NCI-H2029 treated with DMSO at 0.1 percent for 48 hours (cell line): ENCODE measurements at places on chromosomes 16 and 17.

- no peak for DNase-seq
Measured at GRCh38 chr17:17718251-17718650, 37.0 kb downstream of the RAI1 start.

- DNase-seq, result no peak
Measured at GRCh38 chr16:64910356-64910755, 211.5 kb downstream of the CDH11 start.

GRCh38 chr17:44910231-44911106, 4.8 kb downstream of the GFAP start:
- DNase-seq, result no peak

DNA sequence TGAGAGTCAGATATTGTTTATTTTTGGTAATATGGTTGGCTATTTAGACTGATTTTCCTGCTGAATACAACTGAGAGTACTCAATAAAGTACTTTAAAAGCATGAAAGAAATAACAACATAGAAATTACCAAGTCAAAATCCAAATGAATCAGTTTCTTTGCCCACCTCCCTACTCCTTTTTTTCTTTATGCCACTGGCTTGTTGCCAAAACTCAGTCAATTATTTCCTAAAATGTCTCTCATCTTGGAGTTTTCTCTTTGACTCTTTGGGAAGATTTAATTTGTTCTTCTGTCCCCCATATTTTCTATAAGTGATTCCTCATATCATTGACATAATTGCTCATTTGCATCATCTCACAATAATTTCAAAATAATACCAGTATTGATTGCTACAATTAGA, 2.6 kb upstream of the OMG start:
- no peak for DNase-seq

DNA sequence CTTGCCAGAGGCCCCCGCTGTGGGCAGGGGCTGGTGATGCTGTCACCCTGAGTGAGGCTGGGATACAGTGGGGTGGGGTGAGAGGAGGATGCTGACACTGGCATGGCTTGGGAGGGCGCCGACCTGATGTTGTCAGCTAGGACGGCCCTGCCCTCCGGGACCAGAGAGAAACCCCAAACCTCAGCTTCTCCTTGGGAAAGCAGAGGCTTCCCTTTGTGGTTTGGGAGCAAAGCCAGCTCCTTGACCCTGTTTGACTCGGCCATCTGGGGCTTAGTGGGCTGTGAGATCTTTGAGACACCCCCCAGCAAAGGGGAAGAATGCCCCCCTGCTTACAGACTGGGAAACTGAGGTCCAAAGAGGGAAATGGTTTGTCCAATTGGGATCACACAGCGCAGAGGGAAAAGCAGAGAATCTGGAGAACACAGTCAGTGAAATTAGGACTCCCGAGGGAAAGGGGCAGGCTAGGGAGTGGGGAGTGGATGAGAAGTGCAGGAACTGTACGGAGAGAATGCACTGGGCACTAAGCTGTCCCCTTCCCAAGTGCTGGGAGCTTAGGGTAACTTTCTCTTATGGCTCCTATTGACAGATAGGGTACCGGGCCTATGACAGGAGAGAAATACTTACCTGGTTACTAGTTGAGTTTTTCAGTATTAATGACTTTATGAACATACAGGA, 40.7 kb upstream of the DLX4 start:
- no peak for DNase-seq

GRCh38 chr17:64187093-64187895, 57.4 kb upstream of the ERN1 start:
- DNase-seq, result no peak

DNA sequence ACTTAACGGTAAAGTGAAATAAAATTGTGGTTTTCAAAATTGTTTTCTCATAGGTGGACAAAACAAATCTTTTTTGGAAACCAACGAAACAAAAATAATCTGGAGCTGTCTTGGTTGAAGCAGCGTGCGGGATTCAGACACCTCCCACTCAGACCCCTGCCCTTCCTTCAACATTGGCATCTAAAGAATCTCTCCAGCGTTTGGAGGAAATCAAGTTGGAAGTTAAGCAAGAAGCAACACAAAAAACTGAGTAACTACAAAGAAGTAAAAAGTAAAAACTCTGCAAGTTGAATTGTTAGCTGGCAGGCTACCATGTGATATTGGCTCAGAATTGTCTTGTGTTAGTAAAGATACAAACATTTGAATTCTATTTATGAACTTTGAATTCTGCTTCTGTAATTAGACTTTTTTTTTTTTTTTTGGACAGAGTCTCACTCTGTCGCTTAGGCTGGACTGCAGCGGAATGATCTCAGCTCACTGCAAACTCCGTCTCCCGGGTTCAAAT, 361.0 kb upstream of the PMFBP1 start:
- DNase-seq, result no peak

DNA sequence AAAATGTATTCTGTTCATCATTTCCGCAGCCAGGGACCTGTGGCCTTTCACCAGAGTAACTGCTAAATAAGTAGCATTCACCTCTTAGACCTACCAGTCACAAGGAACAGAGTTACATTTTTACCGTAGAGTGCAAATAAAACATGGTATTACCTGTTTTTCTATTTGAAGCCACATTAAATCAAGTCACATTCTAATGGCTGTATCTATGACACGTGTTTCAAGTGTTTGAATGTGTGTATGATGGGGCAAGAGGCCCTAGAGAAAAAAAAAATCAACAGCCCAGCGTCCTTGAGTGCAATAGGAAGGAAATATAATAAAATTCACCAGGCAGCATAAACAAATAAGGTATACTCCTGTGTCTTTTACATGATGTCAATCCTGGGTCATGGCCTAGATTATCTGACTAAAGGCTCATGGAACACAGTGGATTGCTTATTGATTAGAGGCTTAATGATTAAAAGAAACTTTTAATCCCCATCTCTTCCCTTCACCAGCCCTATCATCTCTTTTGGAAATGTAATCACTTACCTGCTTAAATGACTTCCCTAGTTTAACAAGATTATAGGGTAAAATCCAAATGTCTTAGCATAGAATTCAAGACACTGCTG, 168.7 kb upstream of the CDH5 start:
- no peak for DNase-seq

- DNase-seq, result no peak
Measured at GRCh38 chr17:40916366-40916765, 21.1 kb downstream of the KRT23 start.

- DNase-seq, result no peak
Measured at GRCh38 chr17:38421871-38422827, 6.1 kb upstream of the ARHGAP23 start.

DNA sequence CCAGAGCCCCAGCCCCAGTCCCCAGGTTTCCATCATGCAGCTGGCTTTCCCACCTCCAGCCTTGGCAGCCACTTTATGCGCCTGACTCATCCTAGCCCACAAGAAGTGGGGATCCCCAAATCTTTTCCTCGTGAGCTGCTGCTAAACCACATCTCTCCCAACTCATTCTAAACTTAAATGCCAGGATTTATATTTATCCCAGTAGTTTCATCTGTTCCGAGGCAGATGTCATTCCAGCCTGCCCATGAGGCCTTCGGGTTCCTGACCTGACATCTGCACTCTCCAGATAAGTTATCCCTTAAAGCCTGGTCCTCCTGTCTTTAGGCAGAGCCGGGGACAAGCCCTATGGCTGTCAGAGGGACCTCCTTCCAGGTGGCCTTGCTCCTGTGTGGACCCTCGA, 16.6 kb downstream of the PLXDC1 start:
- no peak for DNase-seq
